ENCODE measurements at places on chromosomes 5 and 9. TPM values are rescaled to one million over a fixed set of nuclear protein-coding genes. Genes with fewer than 3 reads are reported as not detected.

Gene SPIN1
- total RNA-seq: 189 TPM

Gene CCDC183
- total RNA-seq: not detected

Gene GIN1
- total RNA-seq: 2.9 TPM

Gene MATR3
- total RNA-seq: 367 TPM

Gene FGF10
- not detected for total RNA-seq

Gene FSTL4
- 0.18 TPM for total RNA-seq

Gene SSBP2
- 42.7 TPM for total RNA-seq

Gene PTGER4
- 10.6 TPM for total RNA-seq

Gene TAF11L7
- total RNA-seq: not detected

Gene SUSD3
- 0.54 TPM for total RNA-seq

Gene GGTA1
- not detected for total RNA-seq

Measured in IMR-90 (cell line).